ENCODE measurements at places on chromosomes 16 and 17.
A peak's percentile ranks its signal among the peaks of the same experiment; 100 is the strongest.

DNA sequence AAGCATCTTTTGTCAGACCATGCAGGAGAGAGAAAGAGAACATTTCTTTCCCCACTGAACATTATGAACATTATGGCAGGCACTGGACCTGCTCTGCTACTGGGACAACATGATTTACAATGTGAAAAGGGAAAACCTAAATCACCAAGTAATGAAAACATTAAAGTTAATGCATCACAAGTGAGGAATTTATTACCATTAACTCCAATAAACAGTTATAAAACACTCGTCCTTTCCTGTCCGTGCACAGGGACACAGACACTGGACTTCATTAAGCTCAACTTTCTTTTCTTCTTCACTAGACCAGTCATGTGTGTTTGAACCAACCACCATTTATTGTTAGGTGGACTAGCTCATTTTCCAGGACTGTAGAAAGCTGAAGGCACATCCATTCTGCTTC is 95.4 kb downstream of the SNX11 start:
- no peak for DNase-seq

- no peak for DNase-seq
These were observed 731 bp upstream of the MKS1 start for GRCh38 chr17:58219789-58220183.

GRCh38 chr17:47866941-47867340 is 16.0 kb upstream of the SP6 start:
- DNase-seq: no peak

- DNase-seq: no peak
These were observed 17.5 kb downstream of the ALOX15B start for GRCh38 chr17:8056232-8056975.

DNA sequence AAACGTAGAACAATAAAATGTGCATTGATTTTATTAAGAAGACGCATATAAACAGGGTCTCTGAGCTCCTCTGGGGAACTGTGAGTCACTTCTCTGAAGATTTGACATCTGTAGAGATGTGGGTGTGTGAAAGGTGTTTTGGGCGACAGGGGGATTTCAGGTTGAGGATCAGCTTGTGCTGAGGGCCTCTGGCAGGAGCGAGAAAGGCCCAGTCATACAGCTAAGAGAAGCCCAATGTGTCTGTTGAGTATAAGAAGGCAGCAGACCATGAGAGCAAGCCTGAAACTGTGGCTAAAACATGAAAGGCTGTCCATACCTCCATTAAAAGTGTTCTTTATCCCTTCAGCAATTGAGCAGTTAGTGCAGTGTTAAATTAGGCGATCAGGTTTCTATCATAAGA is 406.5 kb upstream of the MON1B start:
- no peak for DNase-seq

- peak; percentile 63 for DNase-seq
These were observed 245.5 kb downstream of the STX8 start for GRCh38 chr17:9330141-9330540.

- no peak for DNase-seq
These were observed 31.4 kb downstream of the ACTG1 start for GRCh38 chr17:81481073-81481799.

DNA sequence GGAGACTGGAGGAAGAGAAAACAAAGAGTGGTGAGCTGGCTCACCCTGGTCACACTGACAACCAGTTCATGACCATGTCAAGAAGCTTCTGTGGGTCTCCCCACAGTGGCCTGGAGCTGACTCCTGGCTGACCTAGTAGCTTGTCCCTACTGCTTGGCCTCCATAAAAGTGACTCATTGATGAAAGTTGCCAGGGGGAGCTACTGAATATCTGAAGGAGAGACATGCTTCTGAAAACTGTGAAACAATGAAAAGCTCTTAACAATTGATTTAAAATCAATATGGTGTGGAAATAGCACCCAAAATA is 22.0 kb downstream of the SMPD3 start:
- no peak for DNase-seq
